ENCODE measurements at places on chromosomes 11 and 22.
A peak's percentile ranks its signal among the peaks of the same experiment; 100 is the strongest.

- no peak for DNase-seq
These were observed 1.4 kb upstream of the APOA5 start for GRCh38 chr11:116792869-116793771.

- no peak for DNase-seq
These were observed 90.7 kb downstream of the C11orf87 start for GRCh38 chr11:109512680-109513079.

GRCh38 chr11:61855939-61856680, 28.0 kb downstream of the FADS2 start:
- DNase-seq: no peak

GRCh38 chr11:17905477-17905876, 107.4 kb downstream of the SERGEF start:
- no peak for DNase-seq

DNA sequence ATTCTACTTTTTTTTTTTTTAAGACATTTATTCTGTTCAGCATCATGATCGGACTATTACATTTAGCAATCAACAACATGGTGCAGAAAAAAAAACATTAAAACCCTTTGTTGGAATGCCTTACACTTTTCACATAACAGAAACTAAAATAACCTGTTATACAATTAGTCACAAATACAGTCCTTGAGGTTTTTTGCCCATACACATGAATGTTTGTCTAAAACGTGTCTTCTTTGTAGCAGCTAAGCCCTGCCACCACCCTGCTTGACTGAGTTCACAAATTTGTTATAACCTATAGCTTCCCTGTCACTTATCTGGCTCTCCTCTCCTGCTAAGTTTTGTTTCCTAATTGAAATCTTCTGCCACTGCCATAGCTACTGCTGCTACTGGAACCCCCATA, 75.4 kb upstream of the ARHGAP20 start:
- no peak for DNase-seq

- no peak for DNase-seq
These were observed 124.5 kb downstream of the RRAS2 start for GRCh38 chr11:14234446-14234845.

DNA sequence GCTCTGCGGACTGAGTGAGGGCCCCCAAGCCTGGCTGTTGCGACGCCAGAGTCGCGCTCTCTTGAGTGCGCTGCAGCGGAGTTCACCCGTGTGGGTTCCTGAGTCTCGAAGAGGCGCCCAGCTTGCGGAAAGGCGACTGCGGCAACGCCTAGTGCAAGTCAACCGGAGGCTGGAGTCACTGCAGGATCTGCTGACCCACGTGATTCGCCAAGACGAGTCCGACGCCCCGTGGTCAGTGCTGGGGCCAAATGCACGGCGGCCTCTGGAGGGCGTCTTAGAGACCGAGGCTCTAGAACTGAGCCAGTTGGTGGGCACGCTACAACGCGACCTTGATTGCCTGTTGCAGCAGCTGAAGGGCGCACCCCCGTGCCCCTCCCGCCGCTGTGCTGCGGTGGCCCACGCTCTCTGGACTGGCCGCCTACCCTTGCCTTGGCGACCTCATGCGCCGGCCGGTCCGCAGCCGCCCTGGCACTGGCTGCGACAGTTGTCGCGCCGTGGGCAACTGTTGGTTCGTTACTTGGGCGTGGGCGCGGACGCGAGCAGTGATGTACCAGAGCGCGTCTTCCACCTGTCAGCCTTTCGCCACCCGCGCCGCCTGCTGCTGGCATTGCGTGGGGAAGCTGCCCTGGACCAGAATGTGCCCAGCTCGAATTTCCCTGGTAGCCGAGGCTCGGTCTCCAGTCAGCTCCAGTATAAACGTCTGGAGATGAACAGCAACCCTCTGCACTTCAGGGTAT, 32.6 kb downstream of the RRP8 start:
- no peak for DNase-seq

- DNase-seq: no peak
These were observed 8.9 kb downstream of the SDF2L1 start for GRCh38 chr22:21650823-21651520.

DNA sequence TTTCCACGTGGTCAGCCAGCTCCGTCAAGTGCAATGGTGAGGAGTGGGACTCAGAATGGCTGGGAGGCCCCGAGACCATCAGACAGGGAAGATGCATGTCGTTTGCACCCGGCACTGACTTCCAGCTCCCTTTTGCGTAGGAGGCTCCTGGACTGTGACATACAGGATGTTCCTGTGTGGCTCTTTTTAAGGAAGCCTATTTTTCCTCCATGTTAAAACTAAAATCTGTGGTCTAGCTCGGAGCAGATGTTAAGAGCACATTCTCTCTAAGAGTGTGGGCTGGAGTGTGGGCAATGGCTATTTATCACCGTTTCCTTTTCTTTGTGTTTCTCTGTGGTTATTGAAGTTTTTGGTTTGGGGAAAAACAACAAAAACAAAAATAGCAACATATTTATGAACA, 40.9 kb upstream of the AMPD3 start:
- DNase-seq: no peak

GRCh38 chr11:117806846-117807245, 9.8 kb upstream of the DSCAML1 start:
- no peak for DNase-seq

- no peak for DNase-seq
These were observed 11.8 kb upstream of the PRODH start for GRCh38 chr22:18947905-18948304.

DNA sequence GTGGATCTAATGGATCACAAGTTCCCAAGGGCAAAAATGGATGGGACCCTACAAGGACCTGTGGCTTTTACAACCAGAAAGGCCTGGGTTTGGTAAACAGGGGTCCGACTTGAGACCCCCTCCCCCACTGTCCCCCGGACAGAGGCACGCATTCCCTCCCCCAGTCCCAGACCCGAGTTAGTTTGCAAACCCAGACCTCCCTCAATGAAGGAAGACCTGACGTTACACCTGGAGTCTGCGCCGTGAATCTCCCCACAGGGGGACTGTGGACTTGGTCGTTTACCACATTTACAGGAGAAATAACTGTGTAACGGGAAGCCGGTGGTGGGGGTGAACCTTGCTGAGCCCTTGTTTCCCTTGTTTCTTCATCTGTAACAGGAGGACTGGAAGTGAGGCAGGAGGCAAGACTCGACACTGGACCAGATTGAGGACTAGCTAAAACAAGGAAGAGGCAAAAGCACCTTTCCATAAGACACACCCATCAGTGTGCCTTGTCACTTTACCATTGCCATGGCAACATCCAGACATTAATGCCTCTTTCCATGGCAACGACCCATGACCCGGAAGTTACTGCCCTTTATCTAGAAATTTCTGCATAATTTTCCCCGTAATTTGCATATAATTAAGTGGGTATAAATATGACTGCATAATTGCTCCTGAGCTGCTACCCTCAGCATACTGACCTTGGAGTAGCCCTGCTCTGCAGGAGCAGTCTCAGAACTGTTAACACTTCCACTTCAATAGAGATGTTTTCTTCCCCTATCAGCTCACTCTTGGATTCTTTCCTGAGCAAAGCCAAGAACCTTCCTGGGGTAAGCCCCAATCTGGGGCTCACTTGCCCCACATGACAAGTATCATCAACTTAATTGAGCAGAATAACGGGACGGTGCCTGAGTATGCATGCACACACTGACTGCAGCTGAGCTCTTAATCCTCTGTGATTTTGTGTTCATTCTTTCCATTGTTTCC, 25.4 kb downstream of the PDGFB start:
- no peak for DNase-seq

GRCh38 chr11:104510169-104510568, 346.2 kb upstream of the PDGFD start:
- DNase-seq: no peak

DNA sequence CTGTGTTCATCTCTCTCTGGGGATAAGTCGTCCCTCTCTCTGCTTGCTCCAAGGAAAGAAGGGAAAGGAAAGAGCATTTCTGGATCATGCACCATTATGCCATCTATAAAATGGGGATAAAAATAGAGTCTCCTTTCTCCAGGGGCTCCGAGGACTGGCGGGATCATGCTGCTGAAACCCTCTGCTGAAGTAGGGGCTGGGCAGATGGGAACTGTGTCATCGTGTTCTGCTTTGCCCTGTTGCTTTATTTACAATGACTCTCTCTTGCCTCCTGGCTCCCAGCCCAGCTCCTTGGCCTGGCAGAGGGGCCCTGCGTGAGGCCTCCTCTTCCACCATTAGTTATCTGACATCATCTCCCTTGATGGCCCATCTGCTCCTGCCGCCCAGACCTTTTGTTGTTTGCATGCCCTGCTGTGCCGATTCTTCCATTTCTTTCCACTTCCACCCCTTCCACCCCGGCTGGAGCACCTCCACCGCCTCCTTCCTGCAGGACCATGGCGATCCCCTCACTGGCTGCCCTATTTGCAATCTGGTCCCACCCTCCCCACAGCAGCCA, 200.9 kb downstream of the MYO18B start:
- DNase-seq: peak; percentile 79

DNA sequence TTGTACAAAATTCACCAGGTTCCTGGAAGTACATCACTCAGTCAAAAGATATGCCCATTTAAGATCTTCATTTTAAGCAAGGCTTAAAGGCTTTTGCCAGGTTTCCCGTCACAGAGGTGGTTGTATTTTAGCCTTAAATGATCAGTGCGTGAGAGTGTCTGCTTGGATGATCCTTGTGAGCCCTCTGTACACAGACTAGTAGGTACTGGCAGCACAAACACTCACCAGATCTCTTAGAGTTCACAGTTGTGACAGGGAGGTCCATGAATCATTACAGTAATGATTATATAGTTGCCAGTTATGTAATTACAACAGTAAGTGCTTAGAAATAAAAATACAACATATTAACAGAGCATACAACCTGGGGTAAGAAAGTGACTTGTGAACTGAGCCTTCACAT, 84.2 kb upstream of the SLC25A18 start:
- DNase-seq: no peak

DNA sequence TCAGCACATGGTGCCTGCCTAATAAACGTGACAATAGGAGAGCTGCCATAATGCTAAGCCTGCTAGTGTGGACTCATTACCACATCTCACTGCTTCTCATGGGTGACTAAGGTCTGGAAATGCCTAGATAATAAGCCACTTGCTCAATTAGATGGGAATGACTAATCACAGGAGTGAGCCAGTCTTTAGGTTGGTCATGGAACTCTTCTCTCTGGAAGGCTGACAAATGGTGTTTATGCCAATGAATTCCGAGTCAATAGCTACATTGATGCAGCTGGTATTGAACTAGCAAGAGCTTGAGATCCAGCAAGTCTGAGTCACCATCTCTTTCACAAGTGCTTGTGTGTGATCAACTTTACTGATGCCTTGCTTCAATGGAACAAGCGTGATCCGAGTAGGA, 334.9 kb downstream of the OPCML start:
- no peak for DNase-seq

DNA sequence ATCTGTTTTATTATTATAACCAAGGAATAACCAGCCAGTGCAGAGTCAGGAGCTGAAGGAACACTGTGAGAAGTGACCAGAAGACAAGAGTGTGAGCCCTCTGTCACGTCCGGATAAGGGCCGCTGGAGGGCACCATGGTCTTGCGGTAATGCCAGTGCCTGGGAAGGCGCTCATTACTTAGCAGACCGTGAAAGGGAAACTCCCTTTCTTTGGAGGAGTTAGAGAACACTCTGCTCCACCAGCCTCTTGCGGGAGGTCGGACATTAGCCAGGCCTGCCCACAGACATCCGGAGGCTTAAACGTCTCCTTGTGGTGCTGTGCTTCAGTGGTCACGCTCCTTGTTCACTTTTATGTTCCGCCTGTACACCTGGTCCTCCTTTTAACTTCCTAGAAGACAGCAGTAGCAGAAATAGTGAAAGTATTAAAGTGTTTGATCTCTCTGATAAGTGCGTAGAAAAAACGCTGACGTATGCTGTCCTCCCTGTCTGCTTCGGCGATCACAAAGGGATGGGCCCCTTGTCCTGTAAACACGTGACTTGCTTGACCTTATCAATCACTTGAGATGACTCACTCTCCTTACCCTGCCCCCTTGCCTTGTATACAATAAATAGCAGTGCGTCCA, 120.6 kb upstream of the LMO1 start:
- no peak for DNase-seq

GRCh38 chr11:64918017-64918416, 1.0 kb upstream of the ATG2A start:
- DNase-seq: no peak

DNA sequence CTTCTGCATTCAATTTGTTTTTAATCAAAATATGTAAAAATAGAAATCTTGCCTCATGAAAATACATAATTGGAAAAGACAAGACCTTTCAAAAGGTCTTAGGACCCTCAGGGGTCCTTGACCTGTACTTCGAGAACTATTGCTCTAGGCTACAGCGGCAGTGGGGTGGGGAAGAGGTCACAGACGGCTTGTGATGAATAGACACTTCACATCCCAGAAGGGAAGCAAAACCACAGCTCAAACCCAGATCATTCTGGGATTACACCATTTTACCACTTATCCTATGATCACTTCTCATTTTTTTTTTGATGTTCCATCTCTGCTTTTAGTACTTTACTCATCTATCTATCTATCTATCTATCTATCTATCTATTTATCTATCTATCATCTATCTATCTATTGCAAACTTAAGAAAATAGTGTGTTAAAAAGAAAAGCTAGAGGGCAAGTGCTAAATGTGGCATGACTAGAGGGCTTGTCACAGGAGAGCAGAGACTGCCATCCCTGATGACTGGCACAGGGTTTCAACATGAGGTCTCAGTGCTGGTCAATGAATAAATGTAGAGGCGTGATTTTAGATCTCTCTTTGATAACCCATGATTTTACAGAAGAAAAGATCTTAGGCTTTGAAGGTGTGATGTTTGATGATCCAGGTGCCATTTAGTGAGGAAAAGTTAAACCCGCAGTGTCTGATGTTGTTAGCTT, 37.1 kb downstream of the RNF141 start:
- no peak for DNase-seq

- DNase-seq: no peak
These were observed 113.6 kb downstream of the ME3 start for GRCh38 chr11:86558841-86559240.

GRCh38 chr22:38338772-38339379, 21.6 kb upstream of the CSNK1E start:
- DNase-seq: no peak

GRCh38 chr11:124762105-124762623, at the start of gene ESAM:
ESAM (minus strand) TSS chr11:124762290; CDS start chr11:124762154, 136 bp downstream.
- DNase-seq: no peak

DNA sequence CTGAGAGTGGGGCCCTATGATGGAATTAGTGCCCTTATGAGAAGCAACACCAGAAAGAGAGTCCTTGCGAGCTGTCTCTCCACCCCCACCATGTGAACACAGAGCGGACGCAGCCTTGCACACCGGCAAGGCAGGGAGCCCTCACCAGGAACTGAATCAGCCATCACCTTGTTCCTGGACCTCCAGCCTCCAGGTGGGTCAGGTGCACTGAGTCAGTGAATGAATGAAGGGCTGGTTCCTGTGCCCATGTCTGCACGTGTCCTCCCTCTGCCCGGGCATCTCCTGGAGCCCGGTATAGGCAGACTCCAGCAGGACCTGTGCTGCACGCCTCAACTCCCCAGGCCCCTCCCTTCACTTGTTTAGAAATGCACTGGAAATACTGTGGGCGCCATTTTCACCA, 54.9 kb downstream of the LINC01488 start:
- DNase-seq: no peak

GRCh38 chr22:38792833-38793232, 1.1 kb downstream of the DNAL4 start:
- no peak for DNase-seq

GRCh38 chr11:103942646-103943045, 93.8 kb upstream of the DDI1 start:
- DNase-seq: no peak

- no peak for DNase-seq
These were observed 56.7 kb upstream of the RAB38 start for GRCh38 chr11:88231894-88232482.

- DNase-seq: no peak
These were observed 10.4 kb downstream of the GATD1 start for GRCh38 chr11:766936-767210.
